ENCODE measurements at places on chromosomes 3 and 15.

- peaks cover 3% of the 10 kb centered on the region for H3K36me3 ChIP-seq
- DNase-seq = no peak
- no peaks in the 10 kb centered on the region for H3K27me3 ChIP-seq
- peak overlapping the region; percentile 26 for H3K4me3 ChIP-seq
- peaks cover 18% of the 10 kb centered on the region for H3K4me1 ChIP-seq
Measured at GRCh38 chr15:33119273-33119672, 75.2 kb downstream of the FMN1 start.

DNA sequence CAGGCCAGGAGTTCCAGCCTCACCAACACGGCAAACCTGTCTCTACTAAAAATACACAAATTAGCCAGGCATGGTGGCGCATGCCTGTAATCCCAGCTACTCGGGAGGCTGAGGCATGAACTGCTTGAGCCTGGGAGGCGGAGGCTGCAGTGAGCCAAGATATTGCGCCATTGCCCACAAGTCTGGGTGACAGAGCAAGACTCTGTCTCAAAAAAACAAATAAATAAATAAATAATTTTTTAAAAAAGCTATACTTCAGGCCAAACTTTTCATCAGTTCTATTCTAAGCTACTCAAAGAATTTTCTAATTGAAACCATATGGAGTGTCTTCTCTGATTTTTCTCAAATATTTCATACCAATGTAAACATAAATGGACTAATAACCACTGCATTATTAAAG, 43.5 kb downstream of the PHC3 start:
- H3K4me3 ChIP-seq = no peak overlapping the region
- H3K4me1 ChIP-seq = no peaks in the 10 kb centered on the region
- DNase-seq = no peak
- H3K36me3 ChIP-seq = peaks cover 34% of the 10 kb centered on the region
- no peak overlapping the region for H3K27ac ChIP-seq

DNA sequence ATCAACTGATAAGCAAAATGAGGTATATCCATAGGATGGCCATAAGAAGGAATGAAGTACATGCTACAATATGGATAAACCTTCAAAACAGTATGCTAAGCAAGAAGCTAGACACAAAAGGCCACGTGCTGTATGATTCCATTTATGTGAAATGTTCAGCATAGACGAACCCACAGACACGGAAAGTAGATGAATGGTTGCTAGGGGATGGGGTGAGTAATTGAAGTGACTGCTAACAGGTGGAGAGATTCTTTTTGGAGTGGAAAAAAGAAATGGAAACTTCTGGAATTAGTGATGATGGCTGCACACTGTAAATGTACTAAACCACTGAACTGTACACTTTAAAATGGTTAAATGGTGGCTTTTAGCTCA, 630 bp upstream of the EFCAB12 start:
- peak overlapping the region; percentile 93 for H3K4me3 ChIP-seq
- H3K27ac ChIP-seq = peak overlapping the region; percentile 88
- peaks cover 12% of the 10 kb centered on the region for H3K27me3 ChIP-seq
- H3K4me1 ChIP-seq = peaks cover 26% of the 10 kb centered on the region

GRCh38 chr3:57017459-57017845, 43.0 kb upstream of the SPATA12 start:
- peaks cover 13% of the 10 kb centered on the region for H3K4me1 ChIP-seq
- no peaks in the 10 kb centered on the region for H3K27me3 ChIP-seq
- no peak overlapping the region for H3K4me3 ChIP-seq
- H3K27ac ChIP-seq = no peak overlapping the region
- H3K36me3 ChIP-seq = no peaks in the 10 kb centered on the region

- peaks cover 19% of the 10 kb centered on the region for H3K27me3 ChIP-seq
- no peak overlapping the region for H3K27ac ChIP-seq
- no peak for DNase-seq
- no peak overlapping the region for H3K4me3 ChIP-seq
- no peaks in the 10 kb centered on the region for H3K4me1 ChIP-seq
Measured at GRCh38 chr15:45790325-45790943, 155.6 kb downstream of the SQOR start.

DNA sequence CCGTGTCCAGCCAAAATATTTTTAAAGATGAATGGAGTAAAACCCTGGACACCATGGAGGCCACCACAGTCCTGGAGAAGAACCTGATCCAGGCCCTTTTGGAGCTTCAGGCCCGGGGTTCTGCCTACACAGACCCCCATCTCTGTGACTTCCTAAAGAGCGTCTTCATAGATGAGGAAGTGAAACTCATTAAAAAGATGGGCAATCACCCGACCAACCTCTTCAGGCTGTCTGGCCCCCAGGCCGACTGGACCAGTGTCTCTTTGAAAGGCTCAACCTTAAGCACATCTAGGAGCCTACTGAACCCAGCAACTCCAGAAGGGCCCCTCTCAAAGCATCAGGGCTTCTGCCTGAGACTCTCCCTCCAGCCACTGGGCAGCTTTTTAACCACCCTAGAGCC, 107.9 kb upstream of the FAM174B start:
- no peak for DNase-seq
- H3K36me3 ChIP-seq = no peaks in the 10 kb centered on the region
- no peak overlapping the region for H3K27ac ChIP-seq
- no peaks in the 10 kb centered on the region for H3K4me1 ChIP-seq
- H3K27me3 ChIP-seq = no peaks in the 10 kb centered on the region

GRCh38 chr3:122100591-122101463, 45.7 kb downstream of the CD86 start:
- no peak overlapping the region for H3K4me3 ChIP-seq
- H3K4me1 ChIP-seq = no peaks in the 10 kb centered on the region
- no peaks in the 10 kb centered on the region for H3K36me3 ChIP-seq
- no peaks in the 10 kb centered on the region for H3K27me3 ChIP-seq
- no peak for DNase-seq
- no peak overlapping the region for H3K27ac ChIP-seq

GRCh38 chr15:66565741-66566144, at the start of gene LCTL:
Gene LCTL, minus strand, starts transcription at chr15:66565998. Its CDS starts 633 bp downstream, at chr15:66565365.
- H3K36me3 ChIP-seq = no peaks in the 10 kb centered on the region
- no peak for DNase-seq
- no peaks in the 10 kb centered on the region for H3K27me3 ChIP-seq
- H3K4me3 ChIP-seq = peak within 1 kb of the TSS; percentile 13
- H3K4me1 ChIP-seq = peaks cover 15% of the 10 kb centered on the region
- no peak within 1 kb of the TSS for H3K27ac ChIP-seq

- peaks cover 3% of the 10 kb centered on the region for H3K27me3 ChIP-seq
- no peaks in the 10 kb centered on the region for H3K36me3 ChIP-seq
- no peak overlapping the region for H3K27ac ChIP-seq
- no peak for DNase-seq
- peaks cover 13% of the 10 kb centered on the region for H3K4me1 ChIP-seq
Measured at GRCh38 chr15:68990231-68990991, 24.1 kb upstream of the NOX5 start.

DNA sequence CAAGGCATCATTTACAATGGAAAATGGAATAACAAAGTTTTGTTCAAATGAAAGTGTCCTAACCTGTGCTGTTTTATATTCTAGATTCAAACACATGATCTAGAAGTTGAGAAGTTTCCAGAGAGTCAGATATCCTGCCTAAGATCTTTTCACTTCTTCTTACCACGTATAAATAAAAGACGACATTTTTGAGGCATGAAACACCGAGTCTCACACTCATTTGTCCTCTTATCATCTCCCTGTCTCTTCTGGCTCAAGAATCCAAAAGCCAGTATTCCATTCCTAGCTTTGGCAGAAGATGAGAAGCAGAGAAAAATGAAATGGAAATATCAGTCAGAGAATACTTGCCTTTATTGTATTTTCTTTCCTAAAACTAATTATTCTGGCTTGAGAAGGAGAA, 738.6 kb upstream of the NR2F2 start:
- no peak for DNase-seq
- H3K4me1 ChIP-seq = peaks cover 6% of the 10 kb centered on the region
- H3K27me3 ChIP-seq = no peaks in the 10 kb centered on the region
- no peak overlapping the region for H3K4me3 ChIP-seq
- no peaks in the 10 kb centered on the region for H3K36me3 ChIP-seq
- no peak overlapping the region for H3K27ac ChIP-seq
